ENCODE measurements at places on chromosomes 12 and 14.
A peak's percentile ranks its signal among the peaks of the same experiment; 100 is the strongest.

DNA sequence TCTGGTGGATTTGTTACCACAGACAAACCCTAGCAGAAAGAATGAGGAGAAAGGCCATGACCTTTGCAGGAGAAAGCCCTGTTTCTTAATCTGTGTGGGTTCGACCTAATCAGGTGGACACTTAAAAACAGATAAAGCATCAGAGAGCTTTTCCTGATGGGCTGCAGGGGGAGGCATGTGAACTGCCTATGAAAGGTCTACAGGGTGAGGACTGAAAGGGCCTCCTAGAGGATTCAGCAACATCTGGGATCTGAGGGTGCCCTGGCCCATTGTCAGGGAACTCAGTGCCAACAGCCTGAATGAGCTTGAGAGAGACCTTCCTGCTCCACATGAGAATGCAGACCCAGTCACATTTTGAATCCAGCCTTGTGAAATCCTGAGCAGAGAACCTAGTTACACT lies 178.8 kb upstream of the DDHD1 start:
- no peak for DNase-seq

DNA sequence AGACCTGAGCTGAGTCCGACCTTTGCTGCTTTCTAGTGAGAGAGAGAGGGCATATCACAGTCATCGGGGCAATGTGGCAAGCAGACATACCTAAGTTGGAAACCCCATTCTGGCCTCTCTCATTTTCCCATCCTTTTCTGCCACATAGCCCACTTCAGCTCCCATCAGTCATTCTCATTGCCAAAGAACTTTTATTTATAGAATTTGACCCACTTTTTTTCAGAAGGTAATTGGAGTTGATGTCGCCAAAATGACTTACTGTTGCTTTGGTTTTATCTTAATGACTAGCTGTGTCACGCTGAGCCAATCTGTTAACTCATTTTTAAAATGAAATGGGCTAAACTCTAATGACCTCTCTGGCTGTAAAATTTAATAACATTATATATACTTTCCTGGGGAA lies 63.9 kb upstream of the RMST start:
- no peak for DNase-seq

- DNase-seq: peak; percentile 74
Measured at GRCh38 chr12:122080149-122081082, 1.9 kb downstream of the MLXIP start.

DNA sequence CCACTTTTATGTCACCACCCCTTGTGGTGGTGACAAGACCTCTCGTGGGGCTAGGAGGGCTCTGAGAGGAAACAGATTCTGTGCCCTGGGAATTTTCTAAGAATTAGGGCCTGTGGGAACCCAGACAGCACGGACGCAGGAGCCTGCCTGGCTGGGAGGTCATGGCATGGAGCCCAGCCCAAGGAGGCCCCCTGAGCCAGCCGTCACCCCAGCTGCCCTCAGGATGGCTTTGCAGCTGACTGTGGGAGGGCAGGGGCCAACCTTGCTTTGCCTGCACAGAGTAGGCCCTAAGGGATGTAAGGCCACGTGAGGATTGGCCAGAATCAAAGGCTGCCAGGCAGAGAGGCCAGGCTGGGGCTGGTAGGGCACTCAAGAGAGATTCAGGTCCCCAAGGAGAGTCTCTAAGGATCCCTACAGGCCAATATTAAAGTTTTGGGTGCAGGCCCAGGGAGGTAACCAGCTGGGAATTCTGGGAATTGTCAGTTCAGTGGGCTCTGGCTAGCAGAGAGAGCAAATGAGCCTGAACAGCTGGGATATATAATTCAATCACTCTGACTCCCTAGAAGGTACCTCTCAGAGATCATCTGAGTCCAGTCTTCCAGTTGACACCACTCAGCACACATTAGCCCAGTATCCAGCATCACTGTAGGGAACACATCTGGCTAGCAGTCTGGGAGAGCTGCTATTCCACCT lies 6.4 kb downstream of the LTBP2 start:
- DNase-seq: no peak

DNA sequence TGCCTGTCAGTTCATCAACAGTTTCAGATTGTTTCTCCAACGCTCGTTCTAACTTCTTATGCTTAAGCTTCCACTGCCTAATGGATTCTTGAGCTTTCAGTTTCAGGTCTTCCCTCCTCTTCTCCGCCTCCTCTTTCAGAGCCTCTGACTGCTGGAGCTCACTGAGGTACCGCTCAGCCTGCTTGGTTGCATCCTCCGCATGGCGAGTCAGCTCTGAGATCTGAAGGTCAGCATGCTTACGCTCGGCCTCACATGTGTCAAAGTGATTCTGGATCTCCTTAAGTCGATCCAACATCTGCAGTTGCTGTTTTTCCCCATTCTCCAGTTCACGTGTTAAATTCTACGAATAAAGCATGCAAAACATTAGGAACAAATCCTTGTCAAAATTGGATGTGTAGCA lies 148.8 kb downstream of the CEP128 start:
- DNase-seq: no peak

- DNase-seq: no peak
Measured at GRCh38 chr14:99395909-99396530, 84.6 kb downstream of the SETD3 start.

Data from stromal cell of bone marrow (primary cell).